ENCODE measurements at places on chromosomes 5 and 9.

GRCh38 chr9:88270413-88270812 lies 117.8 kb upstream of the SPIN1 start:
- no peak for DNase-seq

GRCh38 chr9:128723352-128723865 lies 518 bp downstream of the ZDHHC12 start:
- DNase-seq = no peak

DNA sequence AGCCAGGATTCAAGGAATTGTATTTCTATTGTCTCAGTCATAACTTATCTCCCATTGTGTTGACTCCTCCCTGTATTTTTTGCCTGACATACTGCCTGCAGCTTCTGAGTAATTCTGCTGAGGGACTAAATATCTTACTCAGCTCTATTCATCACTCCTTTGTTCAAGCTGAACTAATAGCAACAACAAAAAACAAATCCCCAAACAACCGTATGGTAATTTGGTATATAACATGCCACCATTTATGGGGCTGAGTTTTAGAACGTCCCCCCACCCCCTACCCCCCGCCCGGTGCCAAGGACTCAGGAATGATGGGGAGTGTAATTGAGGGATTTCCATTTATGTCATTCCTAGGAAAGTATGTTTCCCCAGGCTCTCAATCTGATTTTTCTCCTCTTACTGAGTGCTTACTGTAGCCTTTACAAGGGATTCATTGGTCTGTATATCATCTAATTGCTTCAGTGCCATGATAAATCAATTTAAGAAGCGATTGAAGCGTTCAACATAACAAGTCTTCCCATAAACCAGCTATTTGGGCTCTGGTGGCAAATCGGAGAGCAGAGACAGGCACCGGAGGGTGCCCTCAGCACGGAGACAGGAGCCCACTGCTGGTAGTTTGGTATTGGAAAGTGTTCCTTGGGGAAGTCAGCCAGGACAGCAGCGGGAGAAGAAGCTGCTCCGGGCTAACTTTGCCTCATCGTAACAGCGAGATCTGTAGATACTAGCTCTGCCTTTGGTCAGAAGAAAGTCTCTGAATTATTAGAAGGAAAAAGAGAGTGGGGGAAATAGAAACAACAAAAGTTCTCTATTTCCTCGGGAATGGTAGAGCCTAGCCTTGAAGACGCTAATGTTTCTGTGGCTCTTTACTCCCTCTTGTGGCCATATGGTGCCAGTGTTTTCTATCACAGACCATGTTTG lies 40.7 kb upstream of the HSD17B4 start:
- peak; percentile 57 for DNase-seq

DNA sequence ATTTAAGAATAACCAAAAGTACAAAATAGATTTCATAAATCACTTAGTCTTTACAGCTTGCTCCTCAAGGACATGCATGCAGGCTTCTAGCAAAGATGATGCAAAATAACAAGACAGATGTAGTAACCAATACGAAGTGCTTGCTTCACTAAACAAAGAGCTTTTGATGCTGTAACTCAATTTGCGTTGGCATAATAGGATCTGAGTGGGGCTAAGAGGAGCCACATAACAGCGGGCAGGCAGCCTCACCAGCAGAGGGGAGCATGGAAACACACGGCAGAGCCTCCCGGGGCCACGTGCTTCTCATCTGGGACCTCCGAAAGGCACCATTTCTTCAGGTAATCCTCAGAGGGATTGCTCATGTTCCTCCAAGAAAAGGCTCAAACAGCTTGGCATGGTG lies 139.7 kb downstream of the C5orf15 start:
- DNase-seq = no peak

- no peak for DNase-seq
These were observed 39.6 kb upstream of the SYNPO start for GRCh38 chr5:150600616-150601490.

DNA sequence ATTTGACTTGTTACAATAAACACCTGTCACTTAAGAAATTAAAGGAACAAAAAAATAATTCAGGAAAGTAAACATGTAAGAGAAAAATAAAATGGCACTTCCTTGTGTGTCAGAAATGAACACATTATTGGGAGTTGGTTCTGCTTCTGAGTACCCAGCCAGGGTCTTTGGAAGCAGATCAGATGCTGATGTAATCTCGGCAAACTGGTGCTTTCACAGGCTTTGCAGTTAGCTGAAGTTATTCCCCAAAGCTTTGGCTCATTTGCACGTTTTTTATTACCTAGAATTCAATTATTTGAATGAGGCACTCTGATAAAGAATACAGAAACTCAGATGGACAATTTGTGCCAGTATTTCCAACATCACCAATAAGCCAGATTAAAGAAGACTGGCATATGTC lies 10.9 kb downstream of the CDH18 start:
- no peak for DNase-seq
